ENCODE measurements at places on chromosomes 4 and X. TPM values are rescaled to one million over a fixed set of nuclear protein-coding genes. Genes with fewer than 3 reads are reported as not detected.

ZNF718 gene
- polyA plus RNA-seq, result 6.0 TPM

ADH6 gene
- not detected for polyA plus RNA-seq

NUDT11 gene
- not detected for polyA plus RNA-seq

NOX1 gene
- not detected for polyA plus RNA-seq

HS6ST2 gene
- polyA plus RNA-seq, result not detected

BST1 gene
- 0.45 TPM for polyA plus RNA-seq

RAI2 gene
- 1.4 TPM for polyA plus RNA-seq

SHROOM3 gene
- not detected for polyA plus RNA-seq

TASL gene
- 2.6 TPM for polyA plus RNA-seq

SLITRK2 gene
- polyA plus RNA-seq, result not detected

DNAAF6 gene
- polyA plus RNA-seq, result not detected

LDB2 gene
- polyA plus RNA-seq, result not detected

GLOD5 gene
- not detected for polyA plus RNA-seq

SYTL4 gene
- not detected for polyA plus RNA-seq

AR gene
- not detected for polyA plus RNA-seq

TSPAN7 gene
- 1.3 TPM for polyA plus RNA-seq

All from naive thymus-derived CD4-positive, alpha-beta T cell (primary cell).